ENCODE measurements at places on chromosomes 12 and 14.

GRCh38 chr12:67698672-67699581 is 50.4 kb downstream of the DYRK2 start:
- DNase-seq = no peak

- DNase-seq = no peak
These were observed 1201.5 kb downstream of the BCL11B start for GRCh38 chr14:98070536-98070935.

DNA sequence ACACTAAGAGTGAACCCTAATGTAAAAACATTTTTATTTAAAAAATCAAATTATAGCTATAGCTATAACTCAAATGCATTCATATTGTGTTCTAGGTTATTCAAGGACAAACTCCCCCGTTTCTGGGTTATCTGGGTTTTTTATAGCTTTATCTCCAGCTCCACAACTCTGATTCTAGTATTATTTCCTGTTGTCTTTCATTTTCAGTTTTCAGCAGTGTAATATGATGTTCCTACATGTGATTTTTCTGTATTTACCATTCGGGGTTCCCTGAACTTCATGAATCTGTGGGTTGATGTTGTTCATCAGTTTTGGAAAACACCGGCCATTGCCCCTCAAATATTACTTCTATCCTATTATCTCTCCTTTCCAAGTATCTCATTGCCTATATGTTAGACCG is 221.9 kb upstream of the FOXN3 start:
- no peak for DNase-seq

- DNase-seq = no peak
These were observed 25.9 kb upstream of the POC1B start for GRCh38 chr12:89551747-89552146.

DNA sequence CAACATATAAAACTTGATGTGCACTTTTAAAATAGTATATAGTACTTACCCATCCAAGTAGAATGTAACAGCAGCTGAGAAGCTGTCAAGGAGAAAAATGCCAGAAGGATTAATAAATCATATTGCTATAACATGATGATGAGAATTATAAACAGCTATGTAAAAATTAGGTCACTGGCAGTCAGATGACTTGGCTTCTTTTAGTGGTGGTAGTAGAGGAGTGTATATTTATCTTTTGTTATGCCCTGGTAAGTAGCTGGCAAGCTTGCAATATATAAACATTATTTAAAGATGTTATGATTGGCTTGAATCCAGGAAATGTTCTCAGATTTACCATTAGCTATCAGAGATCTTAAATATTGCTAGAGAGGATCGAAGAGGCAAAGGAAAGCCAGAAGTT is 471.0 kb upstream of the MGAT4C start:
- DNase-seq = no peak

GRCh38 chr12:99097171-99097570 is 452.1 kb downstream of the APAF1 start:
- no peak for DNase-seq
